ENCODE measurements at places on chromosomes 1 and 21.

DNA sequence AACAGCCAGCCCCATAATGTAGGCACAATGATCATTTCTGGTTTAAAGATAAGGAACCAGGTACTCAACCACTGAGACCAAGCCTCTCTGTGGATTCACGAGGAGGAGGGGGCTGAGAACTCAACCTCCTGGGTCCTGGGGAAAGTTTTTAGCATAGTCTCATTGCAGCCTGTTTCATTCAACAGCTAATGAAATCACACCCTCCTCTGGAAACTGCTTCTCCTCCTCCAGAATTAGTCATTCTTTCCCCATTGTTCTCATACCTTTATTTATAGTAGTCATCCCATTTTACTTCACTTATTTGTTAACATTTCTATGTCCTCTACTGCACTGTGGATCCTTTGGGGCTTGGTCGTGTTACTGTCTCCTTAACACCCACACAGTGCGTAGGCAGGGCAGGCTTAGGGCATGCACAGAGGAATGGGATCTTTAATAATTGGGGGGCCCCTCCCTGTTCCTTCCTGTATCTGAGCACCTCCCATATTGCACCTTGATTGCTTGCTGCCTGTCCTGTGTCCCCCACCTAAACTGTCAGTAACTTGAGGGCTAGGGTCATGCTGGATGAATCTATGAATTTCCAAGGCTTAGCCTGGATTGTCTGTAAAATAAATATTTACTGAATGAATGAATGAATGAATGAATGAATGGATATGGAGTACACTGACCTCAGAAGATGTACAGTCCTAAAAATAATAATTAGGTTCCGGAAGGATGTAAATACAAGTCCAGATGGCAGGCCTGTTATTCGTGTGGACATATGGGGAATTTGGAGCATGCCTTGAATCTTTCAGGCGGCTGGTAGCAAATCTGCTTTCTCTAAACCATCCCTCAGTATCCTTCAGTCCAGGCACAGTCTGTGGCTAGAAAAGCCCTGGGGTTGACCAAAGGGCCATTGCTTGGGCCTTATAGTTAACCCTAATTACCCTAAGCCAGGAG is 153.8 kb upstream of the HMGB4 start:
- no peak for DNase-seq

GRCh38 chr1:235892734-235893413 is 26.2 kb upstream of the LYST start:
- no peak for DNase-seq

DNA sequence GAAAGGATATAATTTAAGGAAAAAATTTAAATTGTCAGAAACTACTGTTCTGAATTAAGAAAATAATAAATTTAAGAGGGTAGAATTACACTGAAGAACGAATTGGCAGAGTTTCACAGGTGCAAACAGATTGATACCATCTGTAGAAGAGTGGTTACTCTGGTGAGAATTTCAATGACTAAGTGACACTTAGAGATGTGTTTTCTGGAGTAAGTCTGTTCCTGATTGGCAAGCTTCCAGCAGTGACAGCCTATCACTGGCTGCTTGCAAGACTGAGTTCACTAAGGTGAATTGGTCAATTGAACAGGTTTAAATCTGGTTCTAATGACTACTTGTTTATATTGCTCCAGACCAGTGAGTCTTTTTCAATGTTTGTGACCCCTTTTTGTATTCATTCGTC is 838.2 kb upstream of the RGS18 start:
- DNase-seq = no peak

- no peak for DNase-seq
Measured at GRCh38 chr21:8989261-8989711, 1532.1 kb upstream of the TPTE start.

GRCh38 chr1:210685295-210685650 is 356.6 kb downstream of the HHAT start:
- no peak for DNase-seq

GRCh38 chr21:38718481-38718880 is 87.2 kb upstream of the ETS2 start:
- DNase-seq = no peak

DNA sequence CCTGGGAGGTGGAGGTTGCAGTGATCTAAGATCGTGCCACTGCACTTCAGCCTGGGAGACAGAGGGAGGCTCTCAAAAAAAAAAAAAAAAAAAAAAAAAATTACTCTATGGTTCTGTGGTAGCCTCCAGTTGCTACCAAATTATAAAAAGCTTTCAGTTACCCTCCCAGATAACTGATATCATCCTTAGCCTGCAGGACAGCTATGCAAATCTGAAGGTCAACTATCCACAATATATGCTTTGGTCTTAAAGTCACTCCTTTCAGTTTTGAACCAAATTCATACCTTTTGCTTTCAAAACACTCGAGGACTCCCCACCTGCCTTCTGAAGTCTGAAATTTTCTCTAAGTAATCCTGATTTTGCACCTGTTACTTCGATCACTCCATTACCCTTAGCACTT is 3.1 kb downstream of the MIXL1 start:
- DNase-seq = no peak

DNA sequence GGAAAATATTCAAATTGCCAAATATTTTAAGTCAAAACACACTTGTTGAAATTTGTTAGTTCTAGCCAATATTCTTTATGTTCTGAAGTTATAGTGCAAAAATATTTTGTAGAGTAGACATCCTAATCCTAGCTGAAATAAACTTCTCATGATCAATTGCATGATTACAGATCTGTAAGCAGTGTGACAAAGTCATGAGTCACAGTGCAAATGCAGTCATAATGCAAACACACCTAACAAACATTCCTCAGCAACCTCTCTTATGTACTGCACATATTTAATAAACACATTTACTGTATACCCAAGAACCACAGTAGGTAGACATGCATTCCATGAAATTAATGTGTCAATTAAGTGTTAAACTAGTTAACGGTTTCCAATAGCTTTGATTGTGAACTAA is 1857.4 kb downstream of the NCAM2 start:
- DNase-seq = no peak

- DNase-seq = no peak
Measured at GRCh38 chr1:246786606-246787238, 62.5 kb downstream of the SCCPDH start.

GRCh38 chr1:31791131-31791858 is 24.5 kb downstream of the SPOCD1 start:
- no peak for DNase-seq
